Activated CD8-positive, alpha-beta memory T cell treated with anti-CD3 and anti-CD28 coated beads for 1 hour (primary cell): ENCODE measurements at places on chromosomes 7 and 10.

DNA sequence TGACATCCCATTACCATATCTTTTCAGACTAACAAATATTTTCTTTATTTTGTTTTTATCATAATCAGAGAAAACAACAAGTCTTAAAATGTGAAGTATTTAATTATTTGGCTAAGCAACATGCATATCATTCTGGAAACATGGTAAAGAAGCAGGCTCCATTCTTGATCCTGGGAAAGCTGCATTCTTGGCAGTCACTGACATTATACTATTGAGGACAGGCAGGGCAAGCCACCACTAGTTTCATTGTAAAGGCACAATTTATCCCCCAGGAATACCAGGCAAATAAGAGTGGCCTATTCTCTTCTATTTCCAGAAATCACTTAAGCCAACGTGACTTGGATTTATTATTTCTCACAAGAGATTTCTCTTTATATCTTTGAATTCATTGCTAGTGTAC is 153.8 kb upstream of the AKR1E2 start:
- DNase-seq: no peak

DNA sequence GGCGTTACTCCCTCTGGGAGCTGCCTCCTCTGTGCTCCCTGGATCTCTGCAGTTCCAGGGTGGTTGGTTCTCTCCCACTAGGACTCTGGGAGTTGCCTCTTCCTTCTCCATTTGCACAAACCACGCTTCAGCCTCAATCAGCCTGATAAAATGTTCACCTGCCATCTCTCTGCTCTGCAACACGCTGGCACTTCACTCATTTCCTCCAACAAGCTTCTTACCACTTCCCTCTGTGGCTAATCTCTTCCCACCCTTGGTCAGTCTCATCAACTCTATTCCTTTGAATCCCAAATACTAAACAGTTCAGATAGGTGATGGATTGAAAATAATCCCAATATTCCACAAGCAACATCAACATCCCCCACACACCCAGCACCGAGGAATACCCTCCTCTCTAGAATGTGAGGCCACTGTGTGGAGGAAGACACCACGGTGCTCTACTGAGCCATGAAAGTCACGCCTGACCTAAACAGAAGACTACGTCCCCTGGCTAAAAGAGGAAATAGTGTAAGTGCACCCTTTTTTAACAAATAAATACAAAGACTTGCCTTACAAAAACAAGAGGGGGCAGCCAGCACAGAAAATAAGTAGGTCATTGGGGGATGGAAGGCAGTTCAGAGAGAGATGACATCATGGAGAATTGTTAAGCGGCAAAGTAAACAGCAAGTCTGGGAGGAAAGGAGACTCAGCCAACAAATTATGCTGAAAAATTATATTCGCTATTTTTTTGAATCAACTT is 1.9 kb upstream of the FAM170B start:
- DNase-seq: no peak

GRCh38 chr10:112954974-112955581 is 5.0 kb downstream of the TCF7L2 start:
- no peak for DNase-seq

- no peak for DNase-seq
Measured at GRCh38 chr10:62266611-62267010, 2.0 kb downstream of the RTKN2 start.

DNA sequence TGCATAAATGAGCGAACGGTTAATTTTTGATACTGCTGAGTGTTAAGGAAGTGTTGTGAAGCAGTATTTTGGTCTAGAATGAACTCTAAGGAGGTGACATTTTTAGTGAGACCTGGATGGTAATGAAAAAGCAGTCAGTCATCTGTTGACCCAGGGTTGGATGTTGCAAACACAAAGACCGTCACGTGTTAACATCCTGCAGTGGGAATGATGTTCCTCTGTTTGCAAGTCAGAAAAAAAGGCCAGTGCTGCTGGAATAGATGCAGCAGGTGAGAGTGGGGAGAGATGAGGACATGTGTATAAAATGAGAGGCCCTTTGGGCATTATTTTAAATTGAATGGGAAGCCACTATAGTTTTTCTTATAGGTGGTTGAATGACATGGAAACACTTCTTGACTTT is 39.3 kb downstream of the INSYN2A start:
- no peak for DNase-seq

DNA sequence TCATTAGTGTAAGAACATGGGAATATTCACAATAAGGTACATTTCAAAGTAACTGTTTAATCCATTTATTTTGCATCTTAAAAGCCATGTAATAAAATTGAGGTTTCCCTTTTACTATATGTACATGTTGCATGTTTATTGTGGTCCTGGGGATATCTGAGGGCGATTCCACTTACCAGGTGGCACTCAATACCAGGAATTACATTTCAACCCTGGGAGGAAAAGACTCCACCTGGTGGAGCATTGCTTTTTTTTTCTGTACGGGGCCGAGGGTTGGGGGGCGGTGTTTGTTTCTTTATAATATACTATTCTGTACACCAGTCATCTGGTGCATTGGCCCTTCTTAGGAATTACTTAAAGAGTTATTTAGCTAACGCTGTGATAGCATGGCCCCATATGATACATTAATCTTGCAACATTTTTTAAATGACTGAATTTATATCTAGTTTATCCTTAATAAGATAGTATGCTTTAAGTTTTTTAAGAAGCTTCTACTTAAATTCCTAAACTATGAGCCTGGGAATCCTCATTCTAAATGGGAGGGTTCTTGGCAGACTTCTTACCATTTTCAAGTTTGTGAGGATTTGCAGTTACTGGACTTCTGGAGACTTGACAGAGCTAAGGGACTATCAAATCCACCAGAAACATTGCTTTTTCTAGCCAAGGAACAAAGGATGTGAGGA is 7.2 kb upstream of the HGF start:
- no peak for DNase-seq

DNA sequence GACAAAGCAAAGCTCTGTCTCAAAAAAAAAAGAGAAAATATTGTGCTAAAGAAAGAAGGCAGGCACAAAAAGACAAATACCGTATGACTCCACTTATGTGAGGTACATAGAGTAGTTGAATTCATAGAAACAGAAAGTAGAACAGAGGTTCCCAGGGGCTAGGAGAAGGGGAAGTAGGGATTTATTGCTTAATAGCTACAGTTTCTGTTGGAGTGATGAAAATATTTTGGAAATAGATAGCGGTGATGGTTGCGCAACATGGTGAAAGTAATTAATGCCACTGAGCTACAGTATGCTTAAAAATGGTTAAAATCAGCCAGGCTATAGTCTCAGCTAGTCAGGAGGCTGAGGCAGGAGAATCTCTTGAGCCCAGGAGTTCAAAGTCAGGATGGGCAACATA is 18.5 kb upstream of the NPFFR1 start:
- DNase-seq: no peak

DNA sequence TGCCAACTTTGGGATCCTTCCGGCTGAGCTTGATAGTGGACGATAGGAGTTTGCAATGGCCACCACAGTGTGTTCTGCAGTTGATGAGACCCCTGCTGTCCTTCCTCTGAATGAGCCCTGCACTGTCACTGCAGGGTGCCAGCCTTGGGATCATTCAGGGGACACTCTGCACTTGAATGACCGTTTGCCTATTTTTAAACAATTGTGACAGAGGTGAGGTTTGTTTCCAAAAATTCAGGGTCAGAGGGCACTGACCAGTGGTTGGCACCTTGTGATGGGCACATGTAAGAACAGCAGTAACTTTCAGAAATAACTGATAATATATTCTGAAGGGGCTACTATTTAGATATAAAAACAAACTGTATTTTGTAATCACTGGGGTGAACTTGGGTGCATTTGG is 48.5 kb upstream of the ADARB2 start:
- DNase-seq: no peak

DNA sequence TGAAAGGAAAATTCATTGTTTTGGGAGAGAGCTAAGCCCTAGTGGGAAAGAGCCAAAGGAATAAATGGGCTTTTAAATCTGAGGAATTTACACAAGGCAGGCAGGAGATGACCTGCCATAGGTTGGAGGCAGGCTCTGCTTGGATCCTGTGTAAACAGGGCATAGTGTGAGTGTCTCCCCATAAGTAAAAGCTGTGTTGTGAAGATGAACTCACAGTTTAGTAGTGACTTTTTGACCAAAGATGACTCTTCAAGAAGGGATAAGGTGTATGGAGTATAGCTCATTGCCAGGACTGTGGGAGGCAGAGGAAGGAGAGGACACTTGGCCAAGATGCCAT is 63.2 kb downstream of the KAT6B start:
- no peak for DNase-seq

DNA sequence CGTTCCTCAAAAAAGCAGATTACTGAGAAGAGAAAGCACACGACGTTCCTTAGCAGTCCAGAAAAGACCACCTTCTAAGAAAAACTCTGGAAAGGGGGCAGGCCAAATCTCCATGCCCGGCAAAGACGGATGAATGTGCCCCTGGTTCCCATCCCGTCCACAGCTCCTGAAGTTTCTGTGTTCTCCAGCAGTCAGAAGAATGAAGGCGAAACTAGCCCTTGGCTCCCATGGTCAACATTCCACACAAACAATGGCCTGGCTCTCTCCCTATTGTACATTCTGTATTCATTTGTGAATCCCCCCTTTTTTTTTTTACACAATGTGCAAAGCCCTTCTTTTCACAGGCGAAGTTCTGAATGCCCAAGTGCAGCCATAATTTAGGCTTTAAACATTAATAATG is 5.3 kb downstream of the CTBP2 start:
- DNase-seq: no peak

DNA sequence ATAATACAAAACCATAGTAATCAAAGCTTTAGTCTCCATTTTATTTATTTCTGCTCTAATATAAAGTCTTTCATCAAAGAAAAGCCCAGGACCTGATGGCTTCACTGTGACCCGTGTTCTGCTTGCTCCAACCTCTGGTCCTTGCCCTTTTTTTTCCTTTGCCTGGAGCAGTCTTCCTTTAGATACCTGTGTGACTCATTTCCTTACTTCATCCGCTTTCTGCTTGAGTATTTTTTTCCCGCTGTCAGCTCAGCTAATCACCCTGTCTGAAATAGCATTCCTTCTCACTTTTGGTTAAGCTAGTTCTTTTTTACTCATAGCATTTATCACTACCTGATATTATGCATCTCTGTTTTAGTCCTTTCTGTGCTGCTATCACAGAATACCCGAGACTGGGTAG is 194.8 kb downstream of the ABCA13 start:
- no peak for DNase-seq

GRCh38 chr7:47782792-47783191 is 165.5 kb downstream of the PKD1L1 start:
- DNase-seq: no peak

DNA sequence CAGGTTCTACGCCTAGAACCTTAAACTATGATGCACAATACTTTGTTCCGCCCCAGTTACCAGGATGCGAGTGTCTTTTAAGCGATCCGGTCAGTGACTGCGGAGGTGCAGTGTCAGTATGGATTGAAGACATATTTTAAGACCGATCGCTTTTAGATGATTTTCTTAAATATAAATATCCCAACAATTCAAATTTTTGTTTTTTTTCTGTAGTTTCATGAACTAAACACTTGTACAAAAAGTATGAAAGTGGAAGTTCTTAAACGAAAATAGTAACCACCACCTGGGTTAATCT is 835 bp downstream of the COMMD3 start:
- DNase-seq: no peak

DNA sequence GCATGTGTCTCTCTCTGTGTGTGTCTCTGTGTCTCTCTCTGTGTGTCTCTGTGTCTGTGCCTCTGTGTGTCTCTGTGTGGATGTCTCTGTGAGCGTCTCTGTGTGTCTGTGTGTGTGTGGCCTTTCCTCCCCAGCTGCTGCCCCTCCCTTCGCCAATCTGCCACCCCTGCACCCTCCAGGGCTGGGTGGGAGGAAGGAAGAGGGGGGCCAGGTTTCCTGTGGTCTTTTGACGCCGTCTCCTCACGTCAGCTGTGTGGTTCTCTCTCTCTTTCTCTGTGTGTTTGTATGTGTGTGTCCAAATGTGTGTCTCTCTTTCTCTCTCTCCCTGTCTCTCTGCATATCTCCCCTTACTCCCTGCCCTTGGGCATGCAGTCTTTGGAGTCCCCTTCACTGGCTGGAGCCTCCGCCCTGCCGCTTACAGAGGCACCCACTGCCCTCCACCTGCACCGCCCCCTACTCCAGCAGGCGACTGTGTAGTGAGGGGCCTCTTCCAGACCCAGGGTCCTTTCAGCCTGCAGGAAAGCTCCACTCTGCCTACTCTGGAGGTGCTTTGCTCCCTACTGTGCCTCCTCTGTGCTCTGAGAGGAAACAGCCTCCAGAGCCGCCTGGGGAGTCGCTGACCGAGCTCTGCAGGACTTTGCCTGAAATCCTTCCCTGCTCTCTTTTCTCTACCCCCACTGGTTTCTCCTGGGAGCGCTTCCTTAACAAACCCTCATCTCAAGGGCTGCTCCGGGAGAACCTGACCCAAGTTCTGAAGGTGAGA is 44.2 kb upstream of the C10orf71 start:
- no peak for DNase-seq

- DNase-seq: no peak
Measured at GRCh38 chr7:143467724-143468123, 9.9 kb upstream of the TAS2R41 start.

DNA sequence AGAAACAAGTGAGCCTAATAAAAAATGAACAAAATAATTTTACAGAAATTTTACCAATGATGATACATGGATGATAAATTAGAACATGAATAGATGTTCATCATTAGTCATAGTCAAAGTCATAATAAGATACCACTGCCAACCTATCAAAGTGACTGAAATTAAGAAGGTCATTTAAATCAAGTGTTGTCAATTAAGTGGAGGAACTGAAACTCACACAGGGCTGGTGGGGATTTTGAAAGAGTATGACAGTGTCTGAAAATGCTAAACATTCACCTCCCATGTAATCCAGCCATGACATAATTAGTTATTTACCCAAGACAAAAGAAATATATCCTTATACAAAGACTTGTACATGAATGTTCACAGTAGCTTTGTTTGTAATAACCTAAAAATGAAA is 57.1 kb upstream of the DYNC1I1 start:
- no peak for DNase-seq

- DNase-seq: no peak
Measured at GRCh38 chr10:17684537-17684936, 40.6 kb downstream of the STAM start.

- peak; percentile 19 for DNase-seq
Measured at GRCh38 chr7:133230591-133231194, 22.2 kb upstream of the EXOC4 start.

DNA sequence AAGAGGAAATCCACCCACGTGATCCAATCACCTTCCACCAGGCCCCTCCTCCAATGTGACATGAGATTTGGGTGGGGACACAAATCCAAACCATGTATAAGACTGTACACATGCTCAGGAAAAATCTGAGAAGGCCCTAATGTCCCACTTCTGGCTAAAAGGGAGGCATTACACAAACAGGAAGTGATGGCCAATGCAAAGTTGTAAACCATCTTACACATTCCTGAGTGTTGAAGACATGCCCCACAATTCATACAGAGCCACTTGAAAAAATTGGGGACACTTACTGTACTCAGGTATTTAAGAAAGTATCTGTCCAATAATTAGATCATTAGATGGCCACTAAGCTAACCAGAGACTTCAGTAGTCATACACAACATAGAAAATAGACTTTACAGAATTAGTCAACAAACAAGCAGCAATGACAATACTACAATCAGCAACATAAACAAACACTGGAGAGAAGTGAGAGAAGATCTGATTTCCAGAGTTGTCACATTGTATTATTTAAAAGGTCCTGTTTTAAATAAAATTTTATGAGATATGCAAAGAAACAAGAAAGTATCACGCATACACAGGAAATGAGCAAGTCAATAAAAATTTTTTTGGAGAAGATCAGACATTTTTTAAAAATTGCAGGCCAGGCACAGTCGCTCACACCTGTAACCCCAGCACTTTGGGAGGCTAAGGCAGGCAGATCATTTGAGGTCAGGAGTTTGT is 143.3 kb downstream of the DGKI start:
- no peak for DNase-seq
